Osteocyte (in vitro differentiated cells): ENCODE measurements at places on chromosomes 5 and 9. TPM values are rescaled to one million over a fixed set of nuclear protein-coding genes. Genes with fewer than 3 reads are reported as not detected.
A peak's percentile ranks its signal among the peaks of the same experiment; 100 is the strongest.

Gene CDH6
- total RNA-seq: 791 and 792 TPM in 2 replicates

Gene FST
- total RNA-seq: 10.5 and 14.1 TPM in 2 replicates

Gene CARTPT
- total RNA-seq: not detected in 2 replicates

Gene CNTNAP3
- 27.2 and 30.4 TPM in 2 replicates for total RNA-seq

Gene CAMK2A
- not detected in 2 replicates for total RNA-seq

Gene CDKN2A
- total RNA-seq: 14.3 and 16.0 TPM in 2 replicates

Gene RMRP
- 14,337 and 15,426 TPM in 2 replicates for total RNA-seq

Gene SAXO1
- total RNA-seq: not detected in 2 replicates

Gene TMEM215
- total RNA-seq: not detected in 2 replicates

Gene SPINK5
- 3.4 and 4.1 TPM in 2 replicates for total RNA-seq

Gene PCDHGA7
- 0.11 TPM in 1 of 2 replicates, not detected in the other for total RNA-seq

Gene AK3
- 46.0 and 47.5 TPM in 2 replicates for total RNA-seq

Gene SPINK6
- not detected in 2 replicates for total RNA-seq

DNA sequence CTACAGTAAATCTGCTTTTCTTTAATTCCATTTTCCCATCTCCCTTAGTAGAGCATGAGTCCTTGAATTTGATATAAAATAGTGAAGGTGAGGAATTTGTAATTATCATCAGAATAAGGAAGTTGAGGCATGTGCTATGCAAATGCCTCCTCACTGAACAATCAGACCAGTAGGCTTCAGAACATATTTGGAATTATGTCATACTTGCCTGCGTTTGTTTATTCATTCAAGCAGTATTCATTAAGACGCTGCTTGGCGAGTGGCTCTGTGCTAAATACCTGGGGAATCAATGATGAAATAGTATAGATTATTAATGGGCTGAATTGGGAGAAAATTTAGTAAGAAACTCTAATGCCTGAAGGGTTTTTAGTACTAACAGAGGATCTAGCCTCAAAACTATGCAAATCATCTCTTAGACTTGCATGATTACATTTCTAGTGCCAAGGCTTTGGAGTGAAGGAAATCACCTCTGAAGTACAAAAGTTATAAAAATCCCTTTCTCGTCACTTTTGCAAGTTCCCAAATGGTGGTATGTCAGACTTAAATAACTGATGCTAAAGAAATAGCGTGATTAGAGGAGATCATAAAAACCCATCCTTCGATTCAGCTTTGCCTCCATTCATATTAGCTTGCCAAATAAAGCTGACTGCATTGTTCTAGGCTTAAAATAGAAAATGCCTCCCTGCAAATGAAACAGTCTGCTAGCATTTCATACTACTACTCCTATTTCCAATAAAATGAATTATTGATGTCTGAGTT, 141.7 kb downstream of the PCSK5 start:
- no peak overlapping the region for H3K27ac ChIP-seq
- H3K4me3 ChIP-seq: no peak overlapping the region
- H3K27me3 ChIP-seq: no peaks in the 10 kb centered on the region

GRCh38 chr5:67413721-67414120, 217.1 kb upstream of the CD180 start:
- no peaks in the 10 kb centered on the region for H3K36me3 ChIP-seq
- H3K27ac ChIP-seq: no peak overlapping the region
- H3K4me3 ChIP-seq: no peak overlapping the region
- peaks cover 10% of the 10 kb centered on the region for H3K4me1 ChIP-seq
- DNase-seq: no peak

- DNase-seq: no peak
- H3K36me3 ChIP-seq: no peaks in the 10 kb centered on the region
- peaks cover 27% of the 10 kb centered on the region for H3K4me1 ChIP-seq
- no peak overlapping the region for H3K4me3 ChIP-seq
Observed at GRCh38 chr9:120733190-120733589, 18.9 kb upstream of the MEGF9 start.

GRCh38 chr5:143418140-143418866, 14.8 kb upstream of the NR3C1 start:
- no peaks in the 10 kb centered on the region for H3K4me1 ChIP-seq
- no peak for DNase-seq
- no peaks in the 10 kb centered on the region for H3K36me3 ChIP-seq
- no peak overlapping the region for H3K27ac ChIP-seq

- H3K36me3 ChIP-seq: no peaks in the 10 kb centered on the region
- H3K27ac ChIP-seq: no peak overlapping the region
- H3K4me3 ChIP-seq: no peak overlapping the region
Observed at GRCh38 chr5:13246053-13246452, 698.4 kb downstream of the DNAH5 start.

DNA sequence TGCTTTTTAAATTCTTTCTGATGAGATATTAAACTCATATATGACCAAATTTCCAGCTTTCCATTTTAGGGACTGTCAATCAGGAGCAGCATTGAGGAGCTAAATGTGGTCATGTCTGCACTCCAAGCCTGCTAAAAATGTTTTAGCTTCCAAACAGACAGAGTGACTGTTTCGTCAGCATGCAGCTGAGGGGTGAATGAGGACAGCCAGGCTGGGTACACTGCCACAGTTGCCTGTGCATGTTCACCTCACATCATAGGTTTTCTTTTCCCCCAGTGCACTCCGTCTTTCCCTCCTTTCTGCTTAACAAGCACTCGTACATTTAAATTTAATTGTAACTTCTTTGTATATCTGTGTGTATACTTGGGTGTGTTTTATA, 138.1 kb downstream of the ARRDC3 start:
- peaks cover 10% of the 10 kb centered on the region for H3K4me1 ChIP-seq
- no peaks in the 10 kb centered on the region for H3K36me3 ChIP-seq
- no peaks in the 10 kb centered on the region for H3K27me3 ChIP-seq
- H3K27ac ChIP-seq: no peak overlapping the region
- no peak overlapping the region for H3K4me3 ChIP-seq

GRCh38 chr5:142014911-142015584, 2.2 kb upstream of the GNPDA1 start:
- peaks cover 25% of the 10 kb centered on the region for H3K4me1 ChIP-seq
- no peaks in the 10 kb centered on the region for H3K27me3 ChIP-seq
- no peak for DNase-seq

- no peak overlapping the region for H3K27ac ChIP-seq
- no peak overlapping the region for H3K4me3 ChIP-seq
- no peaks in the 10 kb centered on the region for H3K36me3 ChIP-seq
- H3K4me1 ChIP-seq: peaks cover 7% of the 10 kb centered on the region
- peaks cover 15% of the 10 kb centered on the region for H3K27me3 ChIP-seq
- DNase-seq: no peak
Observed at GRCh38 chr5:146529984-146530383, 14.0 kb upstream of the GPR151 start.

DNA sequence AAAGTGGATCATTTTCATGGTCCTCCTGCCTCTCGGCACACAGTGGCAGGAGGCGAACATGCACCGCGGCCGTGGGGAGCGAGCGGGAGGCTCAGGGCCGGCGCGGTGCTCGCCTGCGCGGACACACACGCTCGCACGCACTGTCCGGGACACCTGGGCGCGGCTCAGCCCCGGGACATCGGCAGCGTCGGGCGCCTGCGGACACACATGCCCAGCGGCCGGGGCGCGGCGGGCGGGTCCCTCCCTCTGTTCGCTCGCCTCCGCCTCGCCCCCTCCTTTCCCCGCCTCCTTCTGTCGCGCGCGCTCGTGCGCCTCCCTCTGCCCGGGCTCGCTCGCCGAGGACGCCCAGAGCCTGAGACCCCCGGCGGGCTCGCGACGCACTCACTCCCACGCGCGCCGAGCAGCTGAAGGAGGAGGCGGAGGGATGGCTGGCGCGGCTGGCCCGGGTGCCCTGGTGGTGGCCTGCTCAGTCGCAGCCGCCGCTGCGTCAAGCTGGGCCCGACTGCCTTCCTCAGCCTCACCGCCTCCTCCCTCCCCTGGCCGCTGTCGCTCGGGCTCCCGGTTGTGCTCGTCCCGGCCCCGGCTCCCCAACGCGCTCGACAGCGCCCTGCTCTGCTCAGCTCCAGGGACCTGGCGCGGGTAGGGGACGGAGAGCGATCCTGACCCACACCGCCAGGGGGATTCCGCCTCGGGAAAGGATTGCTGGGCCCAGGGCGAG, at the start of gene FRMD3:
TSS of gene FRMD3 (minus strand) at position 230 of the 718 bp plus-strand sequence. CDS start at position 60, 170 bp downstream.
- no peak within 1 kb of the TSS for H3K27ac ChIP-seq
- peak; percentile 88 for DNase-seq
- no peaks in the 10 kb centered on the region for H3K36me3 ChIP-seq

DNA sequence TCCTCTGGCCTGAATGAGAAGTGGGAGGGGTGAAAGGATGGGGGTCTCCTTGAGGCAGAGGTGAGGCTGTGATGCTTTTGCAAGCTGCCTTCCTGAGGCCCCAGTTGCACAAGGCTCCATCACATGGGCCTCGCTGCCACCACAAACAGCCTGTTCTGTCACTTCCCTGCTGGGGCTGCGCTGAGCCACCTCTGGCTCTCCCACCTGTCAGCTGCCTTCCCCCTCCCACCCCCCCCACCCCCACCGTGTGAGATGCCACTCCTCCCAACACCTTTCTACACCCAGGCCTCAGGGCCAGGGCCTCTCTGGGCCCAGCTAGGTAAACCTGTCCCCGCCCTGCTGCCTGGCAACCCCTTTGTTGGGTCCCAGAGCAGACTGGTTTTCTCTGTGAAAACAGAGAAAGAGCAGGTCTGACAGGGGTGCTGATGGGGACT, 4.5 kb upstream of the PDLIM4 start:
- no peak overlapping the region for H3K4me3 ChIP-seq
- no peaks in the 10 kb centered on the region for H3K36me3 ChIP-seq
- H3K4me1 ChIP-seq: peaks cover 25% of the 10 kb centered on the region
- H3K27ac ChIP-seq: no peak overlapping the region
- H3K27me3 ChIP-seq: no peaks in the 10 kb centered on the region

GRCh38 chr9:108634204-108634603, 221.6 kb downstream of the ACTL7B start:
- peaks cover 4% of the 10 kb centered on the region for H3K4me1 ChIP-seq
- no peak overlapping the region for H3K4me3 ChIP-seq
- H3K27me3 ChIP-seq: peaks cover 44% of the 10 kb centered on the region
- no peaks in the 10 kb centered on the region for H3K36me3 ChIP-seq
- no peak overlapping the region for H3K27ac ChIP-seq

GRCh38 chr5:172048539-172049101, 42.2 kb upstream of the FBXW11 start:
- no peak overlapping the region for H3K4me3 ChIP-seq
- H3K27ac ChIP-seq: no peak overlapping the region
- H3K27me3 ChIP-seq: no peaks in the 10 kb centered on the region

GRCh38 chr9:14029806-14030374, 284.1 kb downstream of the NFIB start:
- peak overlapping the region; percentile 86 for H3K27ac ChIP-seq
- peaks cover 37% of the 10 kb centered on the region for H3K4me1 ChIP-seq
- H3K27me3 ChIP-seq: peaks cover 8% of the 10 kb centered on the region
- H3K36me3 ChIP-seq: no peaks in the 10 kb centered on the region

- H3K27me3 ChIP-seq: peaks cover 16% of the 10 kb centered on the region
- H3K4me3 ChIP-seq: no peak overlapping the region
- H3K36me3 ChIP-seq: no peaks in the 10 kb centered on the region
- H3K27ac ChIP-seq: no peak overlapping the region
- DNase-seq: peak; percentile 60
Observed at GRCh38 chr9:132717326-132717945, 47.2 kb downstream of the GTF3C4 start.

DNA sequence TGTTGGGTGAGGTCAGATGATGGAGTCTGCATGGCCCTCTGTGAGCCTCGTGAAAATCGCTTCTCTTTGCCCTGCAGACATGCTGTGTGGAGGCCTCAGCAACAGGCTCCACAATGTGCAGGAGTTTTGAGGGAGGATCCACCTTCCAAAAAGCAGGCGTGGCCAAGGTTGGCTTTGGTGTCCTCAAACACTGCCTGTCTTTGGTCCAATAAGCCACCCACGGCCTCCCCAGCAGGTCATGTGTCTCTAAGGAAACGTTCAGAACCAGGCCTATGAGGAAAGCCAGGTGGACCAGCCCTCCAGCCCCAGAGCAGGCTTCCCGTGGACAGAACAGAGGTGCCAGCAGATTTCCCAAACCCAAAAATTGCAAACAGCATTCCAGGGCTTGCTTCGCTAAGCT, 340.7 kb upstream of the IRX2 start:
- no peaks in the 10 kb centered on the region for H3K27me3 ChIP-seq
- H3K27ac ChIP-seq: no peak overlapping the region
- no peaks in the 10 kb centered on the region for H3K36me3 ChIP-seq
- H3K4me1 ChIP-seq: no peaks in the 10 kb centered on the region
- no peak for DNase-seq
- H3K4me3 ChIP-seq: no peak overlapping the region

GRCh38 chr5:64767959-64768357, 533 bp downstream of the SREK1IP1 start:
- H3K27me3 ChIP-seq: no peaks in the 10 kb centered on the region
- peak overlapping the region; percentile 94 for H3K4me3 ChIP-seq
- peaks cover 11% of the 10 kb centered on the region for H3K36me3 ChIP-seq
- peaks cover 34% of the 10 kb centered on the region for H3K4me1 ChIP-seq
- DNase-seq: no peak
- peak overlapping the region; percentile 98 for H3K27ac ChIP-seq

DNA sequence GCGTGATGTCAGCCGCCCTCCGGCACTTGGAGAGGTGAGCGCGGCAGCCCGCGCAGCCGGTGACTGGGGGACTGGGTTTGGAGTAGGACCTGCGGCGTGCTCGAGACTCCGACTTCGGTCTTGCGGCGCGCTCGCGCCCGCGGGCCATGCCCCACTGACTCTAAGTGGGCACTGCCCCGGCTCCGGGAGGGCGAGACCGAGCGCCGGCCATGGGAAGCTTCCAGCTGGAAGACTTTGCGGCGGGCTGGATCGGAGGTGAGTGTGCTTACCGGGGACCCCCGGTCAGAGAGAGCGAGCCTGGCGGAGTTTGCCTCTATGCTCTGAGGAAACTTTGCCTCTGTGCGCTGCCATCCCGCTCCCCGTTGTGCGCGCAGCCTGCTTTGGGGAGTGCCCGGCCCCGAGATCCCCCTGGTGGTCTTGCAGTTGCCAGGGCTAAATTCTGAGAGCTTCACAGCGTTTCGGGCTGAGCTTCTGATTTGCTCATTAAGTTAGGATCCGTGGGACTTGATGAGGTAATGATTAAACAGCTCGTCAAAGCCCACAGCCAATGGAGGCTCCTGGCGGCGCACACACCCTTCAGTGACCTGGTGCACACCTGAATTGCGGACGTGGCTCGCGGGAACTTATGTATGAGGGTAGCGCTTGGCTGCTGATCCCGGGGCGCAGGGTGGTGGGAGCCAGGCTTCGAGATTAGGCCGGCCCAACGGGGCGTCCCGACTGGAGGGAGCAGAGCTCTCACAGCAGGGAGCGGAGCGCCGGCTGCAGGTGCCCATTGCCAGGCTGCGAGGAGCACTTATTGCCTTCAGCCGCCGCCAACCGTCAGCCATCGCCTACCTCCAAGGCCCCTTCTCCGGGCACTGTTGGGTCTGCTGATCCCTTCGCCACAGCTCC, at the start of gene SLC25A48:
TSS of gene SLC25A48 (plus strand) at position 25 of the 891 bp plus-strand sequence. CDS start at position 210, 185 bp downstream.
- no peak within 1 kb of the TSS for H3K27ac ChIP-seq
- H3K27me3 ChIP-seq: peaks cover 80% of the 10 kb centered on the region
- no peaks in the 10 kb centered on the region for H3K36me3 ChIP-seq
- H3K4me1 ChIP-seq: peaks cover 9% of the 10 kb centered on the region
- DNase-seq: peak; percentile 84

DNA sequence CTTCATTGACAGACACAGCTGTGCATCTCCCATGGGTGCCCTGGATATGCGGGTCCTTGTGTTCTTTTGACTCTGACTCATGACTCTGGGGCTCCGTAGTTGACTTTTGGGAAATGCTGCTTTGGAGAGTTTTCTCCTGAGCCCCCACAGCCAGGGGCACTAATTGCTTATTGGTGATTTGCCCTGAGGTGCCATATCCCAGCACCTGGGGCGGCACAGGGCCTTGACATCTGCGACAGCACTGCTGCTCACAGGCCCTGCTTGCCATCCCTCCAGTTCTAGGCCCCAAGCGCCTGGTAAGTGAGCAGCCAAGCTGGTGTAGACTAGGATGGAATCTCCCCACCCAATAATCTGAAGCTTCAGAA, 75.1 kb downstream of the AMBP start:
- H3K27me3 ChIP-seq: no peaks in the 10 kb centered on the region
- peaks cover 25% of the 10 kb centered on the region for H3K36me3 ChIP-seq
- no peak overlapping the region for H3K27ac ChIP-seq
- no peaks in the 10 kb centered on the region for H3K4me1 ChIP-seq
- no peak overlapping the region for H3K4me3 ChIP-seq
